ENCODE measurements at places on chromosomes 1 and 21. TPM values are rescaled to one million over a fixed set of nuclear protein-coding genes. Genes with fewer than 3 reads are reported as not detected.

IL19 gene
- not detected for total RNA-seq

AK2 gene
- 128 TPM for total RNA-seq

OR2L8 gene
- not detected for total RNA-seq

RIPPLY3 gene
- 0.18 TPM for total RNA-seq

OPRD1 gene
- not detected for total RNA-seq

GRCh38 chr21:35204125-35204524, 155.0 kb upstream of the RUNX1 start:
- no peak for DNase-seq
- no peaks in the 10 kb centered on the region for H3K27me3 ChIP-seq
- no peaks in the 10 kb centered on the region for H3K36me3 ChIP-seq
- H3K4me1 ChIP-seq: no peaks in the 10 kb centered on the region
- H3K27ac ChIP-seq: peak overlapping the region; percentile 45

GRCh38 chr1:111099289-111099688, 40.6 kb downstream of the DRAM2 start:
- no peak for DNase-seq
- H3K4me1 ChIP-seq: no peaks in the 10 kb centered on the region
- H3K4me3 ChIP-seq: no peak overlapping the region
- H3K36me3 ChIP-seq: no peaks in the 10 kb centered on the region
- no peaks in the 10 kb centered on the region for H3K27me3 ChIP-seq

DNA sequence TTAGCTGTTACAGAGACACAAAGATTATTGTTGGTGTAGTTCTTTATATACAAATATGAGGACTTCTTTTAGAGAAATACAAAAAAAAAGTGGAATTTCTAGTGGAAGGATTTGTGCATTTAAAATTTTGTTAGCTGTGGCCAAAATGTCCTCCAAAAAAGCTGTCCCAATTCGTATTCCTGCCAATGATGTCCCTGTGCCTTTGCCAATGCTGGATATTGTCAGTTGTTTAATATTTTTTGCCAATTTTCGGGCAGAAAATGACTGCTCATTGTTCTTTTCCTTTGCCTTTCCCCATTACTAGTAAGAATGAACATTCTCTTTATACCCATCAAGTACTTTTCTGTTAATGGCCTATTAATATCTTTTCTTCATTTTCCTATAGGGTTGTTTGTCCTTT, 110.0 kb upstream of the HOOK1 start:
- H3K4me3 ChIP-seq: no peak overlapping the region
- no peaks in the 10 kb centered on the region for H3K36me3 ChIP-seq
- H3K27ac ChIP-seq: no peak overlapping the region
- no peaks in the 10 kb centered on the region for H3K4me1 ChIP-seq
- no peaks in the 10 kb centered on the region for H3K27me3 ChIP-seq
- no peak for DNase-seq

DNA sequence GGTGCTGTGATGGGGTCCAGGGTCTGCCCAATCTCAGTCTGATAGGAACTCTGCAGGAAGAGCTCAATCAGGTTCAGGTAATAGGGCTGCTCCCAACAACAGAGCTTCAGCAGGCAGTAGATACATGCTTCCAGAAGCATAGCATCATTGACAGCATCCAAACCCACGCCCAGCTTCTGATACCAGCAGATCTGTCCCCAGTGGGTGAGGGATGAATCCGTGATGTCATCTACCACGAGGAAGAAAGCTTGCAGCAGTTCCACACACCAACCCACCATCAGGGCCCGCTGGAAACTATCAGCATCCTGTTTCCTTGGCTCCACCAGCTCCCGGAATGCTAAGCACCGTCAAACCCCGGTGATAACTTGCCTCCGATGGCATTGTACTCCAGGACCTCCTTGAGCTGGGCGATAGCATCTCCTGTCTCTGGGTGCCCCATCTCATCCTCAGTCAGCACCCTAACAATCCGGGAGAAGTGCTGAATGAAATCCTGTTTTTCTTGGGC, 14.7 kb downstream of the NEK2 start:
- DNase-seq: no peak
- H3K27me3 ChIP-seq: no peaks in the 10 kb centered on the region
- H3K36me3 ChIP-seq: no peaks in the 10 kb centered on the region
- no peak overlapping the region for H3K4me3 ChIP-seq
- H3K4me1 ChIP-seq: no peaks in the 10 kb centered on the region

DNA sequence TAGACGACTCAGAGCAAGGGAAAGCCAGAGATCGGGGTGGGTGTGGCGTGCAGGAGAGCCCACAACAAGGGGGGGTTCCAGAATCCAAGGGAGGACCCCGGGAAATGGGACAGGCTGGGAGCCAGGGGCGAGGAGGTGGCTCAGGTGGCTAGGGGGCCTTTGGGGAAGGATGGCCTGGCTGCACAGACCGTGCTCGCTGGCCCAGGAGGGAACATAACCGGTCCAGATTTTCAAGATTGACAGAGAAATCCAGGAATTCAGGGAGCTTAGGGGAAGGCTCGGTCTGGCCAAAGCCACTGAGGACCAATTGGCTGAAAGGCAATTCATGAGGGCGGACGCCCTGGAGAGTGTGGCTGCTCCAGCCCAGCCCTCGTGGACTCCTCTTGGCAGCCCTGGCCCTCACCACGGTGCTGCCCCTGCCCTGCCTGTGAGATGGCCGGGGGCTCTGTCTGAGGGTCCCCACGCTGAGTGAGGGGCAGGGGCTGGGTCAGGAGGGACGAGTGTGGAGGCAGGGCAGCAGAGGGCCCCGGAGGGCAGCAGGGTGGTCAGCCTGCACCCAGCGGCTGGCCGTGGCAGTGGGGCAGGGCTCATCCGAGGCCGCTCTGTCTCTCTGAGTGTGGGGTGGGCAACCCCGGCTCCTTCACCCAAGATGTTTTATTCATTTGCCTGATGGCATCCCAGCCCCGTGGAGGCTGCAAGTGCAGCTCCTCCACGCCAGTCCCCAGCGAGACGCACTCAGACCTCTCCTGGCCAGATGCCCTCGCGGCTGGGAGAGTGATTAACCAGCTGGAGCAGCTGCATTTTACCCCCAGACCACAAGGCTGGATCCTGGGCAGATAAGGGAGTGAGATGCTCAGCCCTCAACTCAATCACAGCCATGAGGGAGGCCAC, 5.6 kb upstream of the LRRC3 start:
- no peaks in the 10 kb centered on the region for H3K36me3 ChIP-seq
- no peak overlapping the region for H3K27ac ChIP-seq
- H3K4me1 ChIP-seq: no peaks in the 10 kb centered on the region
- no peaks in the 10 kb centered on the region for H3K27me3 ChIP-seq

DNA sequence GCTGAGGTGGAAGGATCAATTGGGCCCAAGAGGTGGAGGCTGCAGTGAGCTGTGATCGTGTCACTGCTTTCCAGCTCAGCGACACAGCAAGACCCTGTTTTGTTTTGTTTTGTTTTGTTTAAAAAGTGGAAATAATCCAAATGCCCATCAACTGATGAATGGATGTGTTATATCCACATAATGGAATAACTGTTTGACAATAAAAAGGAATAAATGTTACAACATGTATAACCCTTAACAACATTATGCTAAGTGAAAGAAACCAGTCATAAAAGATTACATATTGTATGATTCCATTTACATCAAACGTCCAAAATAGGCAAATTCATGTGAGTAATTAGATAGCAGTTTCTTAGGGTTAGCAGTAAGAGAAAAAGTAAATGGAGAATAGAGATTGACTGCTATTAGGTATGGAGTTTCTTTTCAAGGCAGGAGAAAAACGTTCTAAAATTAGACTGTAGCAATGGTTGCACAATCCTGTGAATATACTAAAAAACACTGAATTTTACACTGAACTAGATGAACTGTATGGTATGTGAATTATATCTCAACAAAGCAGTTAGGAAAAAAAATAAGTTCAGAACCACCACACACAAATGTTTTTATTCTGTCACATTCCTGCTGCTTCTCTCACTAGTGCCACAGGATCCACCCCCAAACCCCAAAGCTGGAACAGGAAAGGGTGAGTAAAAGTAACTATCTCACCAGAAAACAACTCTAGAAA, 15.7 kb downstream of the FOXJ3 start:
- H3K27ac ChIP-seq: no peak overlapping the region
- no peak overlapping the region for H3K4me3 ChIP-seq
- peaks cover 37% of the 10 kb centered on the region for H3K4me1 ChIP-seq

DNA sequence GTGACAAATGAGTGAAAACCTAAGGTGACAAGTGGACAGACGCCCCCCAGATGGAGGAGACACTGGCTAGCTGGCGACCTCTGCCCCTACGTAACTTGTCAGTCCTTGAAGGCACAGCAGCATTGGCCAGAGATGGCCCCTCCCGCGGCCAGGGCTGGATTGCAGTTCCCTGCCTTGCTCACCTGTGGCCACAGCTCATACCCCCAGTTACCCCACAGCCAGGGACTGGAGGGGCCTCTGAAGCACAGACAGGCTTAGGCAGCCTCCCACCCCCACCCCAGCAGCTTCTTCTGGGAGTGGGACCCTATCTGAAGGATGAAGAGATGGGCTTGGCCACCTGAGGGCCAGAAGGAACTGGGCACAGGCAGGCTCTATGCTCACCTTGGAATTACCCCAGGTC, 3.7 kb downstream of the HES3 start:
- H3K4me1 ChIP-seq: no peaks in the 10 kb centered on the region
- H3K27ac ChIP-seq: no peak overlapping the region
- DNase-seq: no peak
- H3K36me3 ChIP-seq: no peaks in the 10 kb centered on the region
- H3K27me3 ChIP-seq: peaks cover 28% of the 10 kb centered on the region

- H3K36me3 ChIP-seq: no peaks in the 10 kb centered on the region
- DNase-seq: no peak
- H3K27ac ChIP-seq: no peak overlapping the region
- no peaks in the 10 kb centered on the region for H3K27me3 ChIP-seq
Measured at GRCh38 chr1:53754484-53755312, 15.7 kb upstream of the GLIS1 start.

Data from right lobe of liver (tissue), 6 donors.